Ovary (tissue), 10 donors: ENCODE measurements at places on chromosomes 12 and 14. TPM values are rescaled to one million over a fixed set of nuclear protein-coding genes. Genes with fewer than 3 reads are reported as not detected.

GZMB gene
- total RNA-seq: 1.3 TPM

- H3K4me3 ChIP-seq: no peak overlapping the region
- H3K27ac ChIP-seq: no peak overlapping the region
- peaks cover 13% of the 10 kb centered on the region for H3K4me1 ChIP-seq
- DNase-seq: no peak
- H3K27me3 ChIP-seq: no peaks in the 10 kb centered on the region
- H3K36me3 ChIP-seq: no peaks in the 10 kb centered on the region
Observed at GRCh38 chr12:111430433-111431353, 25.0 kb downstream of the SH2B3 start.

OTOGL gene
- total RNA-seq: 0.12 TPM

DNA sequence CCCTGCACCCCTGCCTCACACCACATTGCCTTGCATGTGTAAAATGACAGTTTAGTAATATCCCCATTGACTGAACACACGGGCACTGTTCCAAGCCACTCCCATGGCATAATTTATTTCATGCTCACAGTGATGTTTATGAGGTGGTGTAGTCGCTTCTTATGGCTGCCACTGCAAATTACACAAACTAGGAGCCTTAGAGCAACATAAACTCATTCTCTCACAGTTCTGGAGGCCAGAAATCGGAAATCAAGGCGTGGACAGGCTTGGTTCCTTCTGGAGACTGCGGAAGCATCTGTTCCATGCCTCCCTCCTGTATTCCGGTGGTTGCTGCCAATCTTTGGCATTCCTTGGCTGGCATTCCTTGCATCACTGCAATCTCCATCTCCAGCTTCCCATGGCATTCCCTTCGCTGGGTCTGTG, 97.3 kb downstream of the RIN3 start:
- DNase-seq: no peak
- no peaks in the 10 kb centered on the region for H3K4me1 ChIP-seq
- H3K36me3 ChIP-seq: no peaks in the 10 kb centered on the region
- H3K27ac ChIP-seq: no peak overlapping the region
- no peaks in the 10 kb centered on the region for H3K27me3 ChIP-seq

- no peak for DNase-seq
- H3K27ac ChIP-seq: no peak overlapping the region
- H3K4me3 ChIP-seq: no peak overlapping the region
- H3K4me1 ChIP-seq: peaks cover 3% of the 10 kb centered on the region
Observed at GRCh38 chr12:130813436-130813835, 25.6 kb downstream of the STX2 start.

DNA sequence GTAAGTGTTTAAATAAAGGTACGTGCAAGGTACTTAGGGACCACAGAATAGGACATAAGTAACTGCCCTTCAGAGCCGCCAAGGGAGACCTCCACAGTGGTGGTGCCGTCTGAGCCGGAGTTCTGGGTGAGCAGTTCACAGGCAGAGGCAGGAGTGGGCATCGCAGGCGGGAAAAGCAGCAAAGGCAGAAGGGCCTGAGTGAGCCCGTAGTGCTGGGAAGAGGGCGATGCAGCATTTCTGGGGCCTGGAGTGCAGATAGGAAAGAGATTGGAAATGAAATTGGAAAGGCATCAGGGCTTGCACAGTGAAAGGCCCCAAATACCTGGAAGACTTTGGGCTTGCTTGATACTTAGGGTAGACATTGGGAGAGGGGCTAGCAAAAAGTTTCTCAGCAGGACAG, 32.9 kb downstream of the EVL start:
- no peak overlapping the region for H3K4me3 ChIP-seq
- H3K27ac ChIP-seq: no peak overlapping the region
- H3K4me1 ChIP-seq: peaks cover 4% of the 10 kb centered on the region
- DNase-seq: no peak
- no peaks in the 10 kb centered on the region for H3K36me3 ChIP-seq

- H3K27me3 ChIP-seq: no peaks in the 10 kb centered on the region
- no peak overlapping the region for H3K4me3 ChIP-seq
- no peak for DNase-seq
- no peaks in the 10 kb centered on the region for H3K4me1 ChIP-seq
- H3K27ac ChIP-seq: no peak overlapping the region
Observed at GRCh38 chr14:88106377-88106776, 101.4 kb downstream of the GPR65 start.

GRCh38 chr12:33605757-33606156, 166.1 kb upstream of the SYT10 start:
- H3K4me3 ChIP-seq: no peak overlapping the region
- H3K27me3 ChIP-seq: no peaks in the 10 kb centered on the region
- H3K36me3 ChIP-seq: no peaks in the 10 kb centered on the region
- DNase-seq: no peak
- H3K27ac ChIP-seq: no peak overlapping the region

SELPLG gene
- total RNA-seq: 1.8 TPM

GRCh38 chr12:58745348-58746125, 174.8 kb downstream of the LRIG3 start:
- H3K27me3 ChIP-seq: no peaks in the 10 kb centered on the region
- no peak overlapping the region for H3K4me3 ChIP-seq
- H3K36me3 ChIP-seq: no peaks in the 10 kb centered on the region
- H3K27ac ChIP-seq: no peak overlapping the region
- DNase-seq: no peak

DNA sequence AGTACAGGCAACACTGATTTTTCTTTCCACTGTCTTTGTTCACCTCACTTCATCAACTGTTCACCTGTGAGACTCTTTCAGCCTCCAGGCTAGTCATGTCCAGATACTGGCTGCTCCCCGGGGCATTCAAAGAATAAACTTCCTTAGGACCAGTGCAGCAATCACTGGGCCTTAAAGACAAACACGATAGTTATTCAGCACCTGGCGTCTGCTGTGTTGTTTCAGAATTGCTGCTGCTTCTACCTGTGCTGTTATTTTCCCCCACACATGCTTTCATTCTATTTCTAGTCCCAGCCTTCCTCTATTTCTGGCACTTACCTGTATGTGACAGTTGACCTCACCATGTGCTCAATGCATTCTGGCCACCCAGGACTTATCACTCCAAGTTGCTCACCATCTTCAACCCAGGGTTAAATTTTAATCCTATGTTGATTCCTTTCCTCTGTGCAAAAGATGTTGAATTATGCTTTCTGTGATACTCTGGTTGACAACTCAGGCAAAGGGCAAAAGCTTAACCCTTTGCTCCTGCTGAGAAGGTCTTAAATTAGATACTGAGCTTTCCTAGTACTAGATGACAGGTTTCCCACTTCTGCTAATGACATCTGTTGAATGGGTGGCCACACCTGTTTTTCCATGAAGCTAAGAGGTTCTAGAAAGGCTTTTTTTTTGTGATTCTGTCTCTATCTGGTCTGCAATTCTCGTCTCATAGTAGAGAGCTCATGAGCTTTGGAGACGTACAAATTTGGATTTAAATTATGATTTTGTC, 41.4 kb downstream of the PTPRQ start:
- H3K27ac ChIP-seq: no peak overlapping the region
- no peaks in the 10 kb centered on the region for H3K4me1 ChIP-seq
- H3K27me3 ChIP-seq: no peaks in the 10 kb centered on the region
- no peak for DNase-seq
- H3K4me3 ChIP-seq: no peak overlapping the region
